Stimulated activated CD4-positive, alpha-beta T cell treated with anti-CD3 and anti-CD28 coated beads, Interleukin-15, amount 100 ng/mL, for 24 hours (primary cell): ENCODE measurements at places on chromosomes 12 and 14.

- no peak for DNase-seq
These were observed 267.4 kb upstream of the PELI2 start for GRCh38 chr14:55850825-55851241.

GRCh38 chr12:9041321-9041720, 52.0 kb downstream of the KLRG1 start:
- no peak for DNase-seq

GRCh38 chr14:96297997-96298515, 42.0 kb downstream of the BDKRB1 start:
- no peak for DNase-seq

DNA sequence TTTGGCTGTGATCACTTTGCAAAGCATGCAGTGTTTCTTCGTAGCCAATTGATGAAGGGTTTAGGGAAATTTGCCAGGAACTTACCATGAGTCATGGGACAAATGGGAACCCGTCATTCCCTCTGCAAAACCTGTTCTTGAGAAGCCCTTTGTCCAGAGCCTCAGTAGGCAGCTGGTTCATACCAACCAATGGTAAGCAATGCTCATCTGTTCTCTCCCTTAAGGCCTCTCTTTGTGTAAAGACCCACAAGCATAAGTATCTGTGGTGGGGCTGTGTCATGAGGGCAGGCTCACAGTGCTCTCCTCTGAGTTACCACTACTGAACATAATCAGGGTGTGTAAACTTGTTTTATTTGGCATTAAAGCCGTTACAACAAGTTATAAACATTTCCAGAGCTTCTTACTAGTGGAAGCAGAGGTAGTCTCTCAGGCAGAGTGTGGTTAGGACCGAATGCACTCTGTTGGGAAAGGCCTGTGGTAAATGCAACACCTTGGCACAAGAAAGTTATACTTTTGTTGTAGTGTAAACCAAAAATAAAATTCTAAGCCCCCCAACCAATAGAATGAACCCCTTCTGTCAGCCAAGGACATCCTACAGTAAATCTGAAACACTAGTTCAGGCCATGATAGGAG, 119.8 kb downstream of the SINHCAF start:
- no peak for DNase-seq

GRCh38 chr14:55097881-55098560, 31.0 kb upstream of the LGALS3 start:
- peak; percentile 71 for DNase-seq

DNA sequence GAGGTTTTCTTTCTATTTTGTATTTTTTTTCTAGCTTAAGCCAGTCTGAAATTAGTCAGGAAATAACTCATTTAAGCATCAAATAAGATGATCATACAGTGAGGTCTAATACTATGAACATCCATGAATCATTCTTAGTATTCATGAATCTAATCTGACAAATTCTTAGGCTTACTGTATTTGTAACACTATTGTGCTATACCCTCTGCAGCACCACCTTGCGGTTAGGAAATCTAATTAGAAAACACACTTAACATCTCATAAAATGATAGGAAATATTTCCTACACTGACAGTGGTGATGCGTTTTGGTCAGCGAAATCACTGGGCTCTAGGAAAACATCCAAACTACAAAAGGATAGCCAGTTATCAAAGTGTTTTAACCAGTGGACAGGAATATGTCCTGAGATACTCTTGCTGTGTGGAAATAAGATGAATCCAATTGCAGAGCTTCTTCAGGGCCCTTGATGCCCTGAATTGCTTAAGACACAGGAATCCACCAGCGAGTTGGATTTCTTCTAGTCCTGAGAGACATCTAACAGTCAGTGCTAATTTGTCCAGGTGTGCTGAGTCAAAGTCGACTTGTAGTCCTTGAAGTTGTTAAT, 109.3 kb upstream of the MYF6 start:
- no peak for DNase-seq

GRCh38 chr12:46187023-46187422, 81.8 kb downstream of the SLC38A1 start:
- DNase-seq: no peak

DNA sequence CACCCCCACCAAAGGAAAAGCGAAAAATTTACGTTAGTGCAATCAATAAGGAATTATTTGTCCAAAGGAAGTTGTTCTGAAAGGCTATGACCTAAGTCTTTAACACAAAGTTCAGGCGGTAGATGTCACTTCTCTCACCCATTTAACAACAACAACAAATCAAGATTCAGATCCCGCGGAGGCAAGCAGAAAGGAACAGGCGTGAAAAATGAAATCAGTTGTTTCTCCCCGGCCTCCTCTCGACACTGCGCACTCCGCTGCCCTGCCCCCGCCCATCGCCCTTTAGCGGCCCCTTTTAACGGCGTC, 1.4 kb downstream of the DENND5B start:
- peak; percentile 60 for DNase-seq

DNA sequence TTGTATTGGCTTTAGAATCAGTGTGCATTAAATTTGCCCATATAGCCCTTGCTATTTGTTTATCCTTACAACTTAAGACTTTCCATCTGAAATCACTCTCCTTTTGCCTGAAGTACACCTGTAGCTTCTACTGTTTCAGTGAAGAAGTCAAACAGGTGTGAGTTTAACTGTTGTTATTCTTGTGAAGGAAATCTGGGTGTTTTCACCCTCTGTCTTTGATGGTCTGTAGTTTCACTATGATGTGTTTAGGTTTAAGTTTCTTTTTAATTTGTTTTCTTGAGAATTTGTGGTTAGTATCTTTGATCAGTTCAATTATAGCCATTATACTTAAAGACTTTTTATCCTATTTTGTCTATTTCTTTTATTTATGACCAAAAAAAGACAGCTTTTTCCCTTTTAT, 68.9 kb upstream of the BBS10 start:
- no peak for DNase-seq

GRCh38 chr12:90254796-90255195, 546.2 kb upstream of the ATP2B1 start:
- DNase-seq: no peak

- no peak for DNase-seq
These were observed 25.0 kb downstream of the OTUB2 start for GRCh38 chr14:94051115-94051514.

GRCh38 chr12:98332642-98333041, 182.7 kb upstream of the TMPO start:
- no peak for DNase-seq

DNA sequence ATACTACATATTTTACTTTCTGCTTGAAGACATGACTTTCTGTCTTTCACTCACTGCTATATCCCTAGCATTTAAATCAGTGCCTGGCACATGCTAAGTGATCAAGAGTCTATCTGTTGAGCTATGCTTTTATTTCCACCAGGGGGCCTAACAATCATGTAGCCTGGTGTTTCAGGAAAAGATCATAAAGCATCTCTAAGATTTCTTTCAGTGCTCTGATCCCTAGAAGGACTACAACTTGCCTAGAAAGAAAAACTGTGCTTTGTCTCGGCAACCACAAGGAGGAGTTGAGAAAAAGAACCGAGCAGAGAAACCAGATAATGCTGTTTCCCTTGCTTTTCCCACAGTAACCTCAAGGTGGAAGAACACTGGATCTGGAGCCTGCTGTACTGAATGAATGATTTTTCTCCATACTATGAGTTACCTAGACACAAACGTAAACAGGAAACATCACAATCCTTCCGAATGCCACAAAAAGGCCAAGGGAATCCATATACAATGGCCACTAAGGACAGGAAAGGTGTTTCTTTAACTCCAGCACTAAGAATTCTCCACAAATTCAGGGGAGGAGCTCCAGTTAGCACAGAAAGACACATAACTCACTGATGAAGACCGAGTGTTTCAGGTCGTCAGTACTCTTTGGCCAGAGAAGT, 1.2 kb downstream of the CRY1 start:
- peak; percentile 20 for DNase-seq

DNA sequence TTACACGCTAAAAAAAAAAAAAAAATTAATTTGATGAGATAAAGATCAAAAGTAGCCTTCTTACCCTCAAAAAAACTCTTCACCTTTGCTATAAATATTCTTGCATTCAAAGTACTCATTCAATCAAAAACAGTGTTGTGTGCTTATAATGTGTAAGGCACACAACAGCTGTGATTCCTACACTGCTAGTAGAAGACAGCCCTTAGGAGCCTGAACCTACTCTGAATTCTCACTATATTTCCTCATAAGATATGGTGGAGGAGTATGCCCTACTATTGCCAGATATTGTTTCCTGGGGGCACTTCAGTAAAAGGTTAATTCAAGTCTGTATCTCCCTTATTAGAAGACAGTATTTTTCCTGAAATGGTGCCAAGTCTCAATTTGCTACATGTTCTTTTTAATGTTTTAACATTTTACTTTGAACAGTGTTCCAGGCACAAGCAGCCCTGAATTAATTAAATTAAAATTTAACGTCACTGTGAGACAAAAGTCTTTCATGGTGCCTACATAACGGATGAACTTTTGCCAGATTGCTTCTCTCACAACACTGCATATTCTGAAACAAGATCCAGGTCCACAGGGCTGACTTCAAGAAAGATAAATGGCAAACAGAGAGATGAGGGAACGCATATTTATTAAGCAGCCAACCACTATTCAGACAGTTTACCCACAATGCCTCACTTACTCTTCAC, 19.3 kb downstream of the PPP2R5E start:
- DNase-seq: no peak

GRCh38 chr12:62291864-62292760, 31.9 kb downstream of the USP15 start:
- DNase-seq: peak; percentile 44

- DNase-seq: peak; percentile 83
These were observed 80.3 kb upstream of the GNG2 start for GRCh38 chr14:51780006-51780692.

- DNase-seq: no peak
These were observed 4.7 kb upstream of the SLC2A13 start for GRCh38 chr12:40110586-40110985.

GRCh38 chr14:70827752-70828151, 18.4 kb upstream of the MAP3K9 start:
- no peak for DNase-seq

DNA sequence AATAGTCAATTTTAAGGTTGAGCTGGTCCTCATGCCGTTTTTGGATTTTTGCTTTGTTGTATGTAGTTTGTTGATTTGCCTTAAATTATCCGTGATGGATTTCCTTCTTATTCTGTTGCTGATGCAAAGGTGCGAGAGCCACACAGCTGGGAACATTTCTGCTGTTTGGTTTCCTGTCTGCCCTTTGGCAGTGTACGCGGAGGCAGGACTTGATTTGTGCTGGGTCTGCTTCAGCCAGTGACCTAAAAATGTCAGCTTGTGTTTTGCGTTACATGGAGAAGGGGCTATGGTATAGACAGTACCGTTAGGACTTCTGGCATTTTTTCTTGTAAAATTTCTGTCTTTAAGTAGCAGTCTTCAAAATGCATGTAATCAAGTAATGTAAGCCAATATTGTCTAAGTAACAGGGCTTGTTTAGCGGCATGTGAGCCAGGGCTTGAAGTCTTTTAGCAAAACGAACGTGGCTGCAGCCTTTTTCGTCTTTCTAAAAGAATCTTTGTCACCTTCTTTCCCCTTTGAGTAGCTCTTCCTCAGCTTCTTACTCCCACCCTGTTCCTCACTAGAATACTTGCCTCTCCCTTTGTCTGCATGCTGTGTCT, 18.2 kb upstream of the RD3L start:
- DNase-seq: no peak

DNA sequence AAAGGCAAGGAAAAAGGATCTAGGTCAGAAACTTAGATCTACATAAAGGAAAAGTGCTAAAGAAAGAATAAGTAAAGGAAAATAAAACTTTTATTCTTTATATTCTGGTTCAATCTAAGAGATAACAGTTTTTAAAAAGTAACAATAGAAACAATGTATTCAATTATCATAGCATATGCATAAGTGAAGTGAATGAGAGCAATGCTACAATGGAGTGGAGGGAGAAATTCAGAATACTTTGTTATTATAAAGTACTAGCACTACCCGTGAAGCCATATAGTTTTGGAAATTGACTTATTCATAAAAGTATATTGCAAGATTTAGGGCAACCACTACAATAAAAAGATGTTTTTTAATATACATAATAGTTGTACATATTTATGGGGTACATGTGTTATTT, 586.0 kb upstream of the MDGA2 start:
- no peak for DNase-seq

DNA sequence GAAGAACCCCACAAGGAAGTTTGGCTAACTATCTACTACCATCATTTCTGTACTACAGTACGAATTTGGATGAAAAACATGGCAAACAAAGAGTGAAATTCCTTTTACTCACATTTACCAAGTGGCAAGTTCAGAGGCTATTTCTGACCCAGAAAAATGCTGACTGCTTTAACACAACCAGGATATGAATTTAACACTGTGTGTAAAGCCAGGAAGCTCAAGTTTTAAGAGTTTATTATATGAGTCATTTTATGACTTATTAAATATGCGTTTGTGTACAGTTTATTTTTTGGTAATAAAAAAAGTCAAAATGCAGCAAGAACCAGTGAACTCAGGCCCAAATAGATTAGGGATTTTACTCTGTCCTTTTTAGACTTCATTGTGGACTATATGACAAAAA, 58.4 kb upstream of the STAC3 start:
- DNase-seq: no peak

GRCh38 chr12:105740369-105740768, 398.4 kb downstream of the NUAK1 start:
- DNase-seq: no peak

- DNase-seq: no peak
These were observed 13.7 kb downstream of the PLEKHG6 start for GRCh38 chr12:6323995-6324711.

DNA sequence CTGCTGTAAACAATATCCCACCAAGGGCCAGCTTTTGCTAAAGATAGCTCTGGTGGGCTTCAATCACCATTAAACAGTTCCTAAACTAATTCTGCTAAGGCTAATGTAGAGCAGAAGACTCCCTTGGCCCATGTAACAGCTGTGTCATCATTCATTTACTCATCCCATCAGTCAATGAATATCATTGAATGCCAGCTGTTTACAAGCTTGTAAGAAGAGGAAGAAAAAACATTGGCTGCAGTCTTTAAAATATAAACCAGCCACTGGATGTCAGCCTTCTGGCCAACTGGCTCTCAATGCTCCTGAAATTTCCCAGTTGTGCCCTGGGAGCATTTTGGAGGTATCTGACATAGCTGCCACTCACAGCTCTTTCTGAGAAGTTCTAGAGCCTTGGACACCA, 18.0 kb upstream of the MAP3K9 start:
- DNase-seq: no peak

DNA sequence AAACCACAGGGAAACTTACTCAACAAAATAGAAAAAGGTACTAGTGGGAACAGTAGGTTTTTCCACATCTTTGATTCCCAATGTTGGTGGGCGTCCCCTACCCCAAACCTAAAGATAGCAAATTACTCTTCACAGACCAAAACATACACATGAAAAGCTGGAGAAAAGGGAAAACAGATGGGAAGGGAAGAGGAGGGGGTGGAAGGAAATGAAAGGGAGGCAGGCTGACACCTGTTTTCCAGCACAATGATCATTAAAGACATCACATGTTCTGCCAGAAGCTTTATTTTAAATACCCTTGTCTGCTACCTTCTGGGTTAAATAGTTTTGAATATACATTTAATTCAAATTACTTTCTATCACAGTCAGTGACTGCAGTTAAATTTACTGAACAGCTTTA, 1617.9 kb upstream of the SEL1L start:
- no peak for DNase-seq
